Lung (tissue), 17 donors: ENCODE measurements at places on chromosomes 2 and 18. TPM values are rescaled to one million over a fixed set of nuclear protein-coding genes. Genes with fewer than 3 reads are reported as not detected.

The GPBAR1 gene
- polyA plus RNA-seq = 1.0 TPM

The PGAP1 gene
- polyA plus RNA-seq = 2.6 TPM

DNA sequence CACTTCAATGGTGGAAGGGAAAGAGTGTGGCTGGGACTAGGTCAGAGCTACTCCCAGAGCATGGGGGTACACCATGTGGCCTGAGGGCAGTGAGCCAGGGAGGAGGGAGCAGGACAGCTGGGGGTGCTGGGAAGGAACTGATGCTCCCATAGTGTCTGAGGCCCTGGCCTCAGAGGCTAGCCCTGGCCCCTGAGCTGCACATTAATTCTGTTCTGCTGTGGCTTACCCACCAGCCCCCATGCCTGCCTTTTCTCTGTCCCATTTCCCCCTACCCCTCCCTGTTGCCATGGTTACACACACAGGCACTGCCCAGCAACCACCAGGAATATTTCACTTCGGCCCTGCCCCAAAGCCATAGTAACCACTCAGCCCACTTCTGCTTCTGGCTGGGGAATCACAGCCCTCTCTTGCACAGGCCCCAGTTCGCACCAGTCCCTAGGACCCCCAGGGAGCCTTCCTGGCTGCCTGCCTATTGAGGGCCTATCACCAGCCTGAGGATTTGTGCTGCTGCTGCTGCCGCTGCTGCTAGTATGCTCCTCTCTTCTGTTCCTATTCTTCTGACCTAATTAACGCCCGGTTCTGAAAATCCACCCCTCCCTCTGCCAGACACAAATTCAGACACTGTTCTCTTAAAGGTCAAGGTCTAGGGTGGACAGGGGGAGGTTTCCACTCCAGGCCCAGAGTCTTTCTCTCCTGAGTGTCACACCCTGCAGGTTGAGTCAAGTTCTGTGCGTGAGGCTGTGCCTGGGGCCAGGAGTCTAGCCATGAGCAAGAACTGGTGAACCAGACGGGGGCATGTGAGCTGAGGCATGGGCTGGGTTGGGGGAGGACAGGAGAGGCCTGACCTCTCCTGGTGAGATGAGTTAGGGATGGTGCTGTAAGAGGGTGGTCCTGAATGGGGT lies 87.1 kb upstream of the MCFD2 start:
- H3K27ac ChIP-seq = no peak overlapping the region
- H3K4me3 ChIP-seq = no peak overlapping the region
- no peaks in the 10 kb centered on the region for H3K27me3 ChIP-seq

DNA sequence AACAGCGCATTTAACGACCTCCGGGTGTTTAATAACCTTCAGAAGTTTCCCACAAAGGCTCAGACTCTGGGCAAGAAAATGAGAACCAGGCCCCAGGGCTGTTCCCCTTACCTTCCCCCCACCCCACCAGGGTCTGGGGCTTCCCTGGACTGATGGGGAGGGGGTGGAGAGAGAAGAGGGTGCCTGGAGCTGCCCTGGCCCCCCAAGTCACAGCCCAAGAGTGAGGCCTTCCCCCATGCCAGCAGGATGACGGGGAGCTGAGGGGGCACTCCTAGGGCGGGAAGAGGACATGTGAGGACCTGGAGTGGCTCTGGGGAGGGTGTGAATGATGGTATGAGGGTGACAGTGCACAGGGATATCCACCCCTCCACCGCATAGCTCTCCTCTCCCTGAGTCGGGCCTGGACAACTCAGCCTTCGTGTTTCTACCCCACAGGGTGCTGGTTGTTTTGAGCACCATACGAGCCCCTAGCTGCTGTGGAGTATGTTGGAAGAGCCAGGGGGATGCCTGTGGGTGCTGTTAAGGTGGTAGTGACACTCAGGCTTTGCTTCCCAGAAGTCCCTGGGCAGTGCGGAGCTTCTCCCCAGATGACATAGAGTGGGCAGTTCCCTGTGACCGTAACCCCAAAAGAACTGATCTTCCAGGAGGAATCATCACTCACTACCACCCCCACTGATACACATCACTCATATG lies 3.9 kb downstream of the PKDCC start:
- H3K27me3 ChIP-seq = no peaks in the 10 kb centered on the region
- H3K4me3 ChIP-seq = no peak overlapping the region
- peaks cover 10% of the 10 kb centered on the region for H3K4me1 ChIP-seq
